NCI-H774 (cell line): ENCODE measurements at places on chromosomes 13 and 19.

GRCh38 chr13:68232351-68233130 is 1002.4 kb upstream of the PCDH9 start:
- no peak for DNase-seq

DNA sequence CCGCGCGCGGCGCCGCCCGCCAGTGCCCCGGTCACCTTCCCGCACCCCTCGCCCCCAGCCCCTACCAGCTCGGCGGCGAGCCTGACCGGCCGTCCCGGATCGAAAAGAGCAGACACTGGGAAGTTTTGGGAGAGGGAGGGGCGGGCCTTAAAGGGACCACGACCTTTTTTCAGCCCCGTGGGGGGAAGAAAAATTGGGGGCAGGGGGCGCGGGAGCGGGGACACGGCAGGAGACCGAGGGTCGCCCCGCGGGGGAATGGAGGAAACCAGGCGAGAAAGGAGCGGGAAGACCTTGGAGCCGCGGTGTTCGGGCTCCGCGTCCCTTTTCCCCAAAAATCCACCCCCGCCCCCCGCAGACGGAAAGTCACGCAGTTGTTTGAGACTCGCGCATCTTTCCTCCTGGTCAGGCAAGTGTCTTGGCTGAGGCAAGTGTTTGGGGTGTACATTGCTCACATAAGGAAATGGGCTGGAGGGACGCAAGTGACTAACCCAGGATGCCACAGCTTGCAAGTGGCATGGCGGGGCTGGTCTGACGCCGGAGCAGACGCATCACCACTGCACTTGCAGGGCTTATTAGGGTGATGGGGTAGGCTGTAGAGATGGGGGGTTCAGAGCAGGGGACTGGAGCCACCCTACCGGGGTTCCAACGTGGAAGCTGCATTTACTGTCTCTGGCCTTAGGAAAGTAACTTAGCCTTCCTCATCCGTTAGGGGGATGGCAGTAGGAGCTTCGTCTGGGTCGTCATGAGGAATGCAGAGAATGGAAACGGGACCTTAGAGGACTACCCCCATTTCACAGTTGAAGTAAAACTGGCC is 2.7 kb upstream of the HNRNPL start:
- no peak for DNase-seq

DNA sequence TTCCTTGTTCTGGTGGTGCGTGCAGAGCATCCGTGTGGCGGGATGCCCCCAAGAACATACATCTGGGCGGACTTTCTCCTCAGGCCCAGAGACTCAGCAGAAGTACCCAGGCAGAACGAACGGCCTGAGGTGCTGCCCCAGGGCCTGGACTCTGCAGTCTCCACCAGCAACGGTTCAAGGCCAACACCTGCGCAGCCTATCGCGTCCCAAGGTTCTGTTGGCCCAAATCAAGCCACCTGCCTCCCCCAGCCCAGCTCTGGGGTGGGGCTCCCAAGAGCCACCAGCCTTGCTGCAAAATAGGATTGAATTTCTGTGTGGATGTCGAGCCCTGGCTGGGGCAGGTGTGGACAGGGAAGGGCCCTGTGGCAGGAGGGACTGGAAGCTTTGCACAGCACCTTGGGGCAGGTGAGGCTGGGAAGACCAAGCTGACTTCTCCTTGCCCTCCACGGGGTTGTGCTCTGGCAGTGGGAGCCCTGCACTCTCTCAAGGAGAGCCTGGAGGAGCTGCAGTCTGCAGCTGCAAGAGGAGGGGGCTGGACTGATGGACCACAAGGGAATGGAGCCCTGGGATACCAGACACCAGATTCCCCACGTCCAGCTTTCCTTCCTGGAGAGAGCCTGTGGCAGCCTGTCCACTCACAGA is 146.9 kb downstream of the ZNF536 start:
- no peak for DNase-seq

- no peak for DNase-seq
Observed at GRCh38 chr19:39372047-39372802, 18.7 kb downstream of the PAF1 start.

GRCh38 chr13:45775401-45775963 is 73.4 kb downstream of the CBY2 start:
- no peak for DNase-seq

- no peak for DNase-seq
Observed at GRCh38 chr13:100604918-100605710, 16.5 kb upstream of the GGACT start.

GRCh38 chr13:91167706-91168385 is 179.6 kb upstream of the MIR17HG start:
- no peak for DNase-seq

- DNase-seq = no peak
Observed at GRCh38 chr19:31538879-31539278, 189.6 kb upstream of the TSHZ3 start.

GRCh38 chr19:40810160-40810559 is 11.2 kb downstream of the EGLN2 start:
- DNase-seq = no peak
